ENCODE measurements at places on chromosomes 2 and 18.
A peak's percentile ranks its signal among the peaks of the same experiment; 100 is the strongest.

DNA sequence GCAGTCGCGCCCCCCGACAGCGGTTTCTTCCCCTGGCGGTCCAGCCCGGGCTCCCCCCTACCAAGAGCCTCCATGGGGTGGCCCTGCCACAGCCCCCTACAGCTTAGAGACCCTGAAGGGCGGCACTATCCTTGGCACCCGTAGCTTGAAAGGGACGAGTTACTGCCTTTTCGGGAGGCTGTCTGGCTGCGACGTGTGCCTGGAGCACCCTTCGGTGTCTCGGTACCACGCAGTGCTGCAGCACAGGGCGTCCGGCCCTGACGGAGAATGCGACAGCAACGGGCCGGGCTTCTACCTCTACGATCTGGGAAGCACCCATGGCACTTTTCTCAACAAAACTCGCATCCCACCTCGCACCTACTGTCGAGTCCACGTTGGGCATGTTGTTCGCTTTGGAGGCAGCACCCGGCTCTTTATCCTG is 475 bp downstream of the SLC4A1AP start:
- no peak for DNase-seq

GRCh38 chr2:221845021-221845365 is 272.9 kb upstream of the EPHA4 start:
- DNase-seq = no peak

DNA sequence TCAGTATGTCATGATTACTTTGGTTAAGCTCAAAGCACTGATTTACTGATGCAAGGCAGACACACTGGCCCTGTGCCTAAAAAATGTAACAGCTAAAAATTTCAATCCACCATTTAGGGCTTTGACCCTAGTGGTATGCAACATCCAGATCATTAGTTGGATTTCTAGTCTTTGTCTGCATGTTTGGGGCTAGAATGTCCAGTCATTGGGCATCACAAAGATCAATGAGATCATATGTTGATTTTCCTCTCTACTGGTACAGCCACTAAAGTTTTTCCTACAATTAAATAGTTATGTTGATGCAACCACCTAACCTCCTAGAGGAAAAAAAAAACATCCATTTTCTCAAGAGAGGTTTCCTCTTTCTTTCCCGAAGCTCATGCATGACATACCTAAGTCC is 53.4 kb upstream of the REV1 start:
- no peak for DNase-seq

- DNase-seq = no peak
Observed at GRCh38 chr2:63012541-63012940, 38.1 kb upstream of the OTX1 start.

GRCh38 chr2:11568436-11568835 is 34.6 kb downstream of the GREB1 start:
- no peak for DNase-seq

DNA sequence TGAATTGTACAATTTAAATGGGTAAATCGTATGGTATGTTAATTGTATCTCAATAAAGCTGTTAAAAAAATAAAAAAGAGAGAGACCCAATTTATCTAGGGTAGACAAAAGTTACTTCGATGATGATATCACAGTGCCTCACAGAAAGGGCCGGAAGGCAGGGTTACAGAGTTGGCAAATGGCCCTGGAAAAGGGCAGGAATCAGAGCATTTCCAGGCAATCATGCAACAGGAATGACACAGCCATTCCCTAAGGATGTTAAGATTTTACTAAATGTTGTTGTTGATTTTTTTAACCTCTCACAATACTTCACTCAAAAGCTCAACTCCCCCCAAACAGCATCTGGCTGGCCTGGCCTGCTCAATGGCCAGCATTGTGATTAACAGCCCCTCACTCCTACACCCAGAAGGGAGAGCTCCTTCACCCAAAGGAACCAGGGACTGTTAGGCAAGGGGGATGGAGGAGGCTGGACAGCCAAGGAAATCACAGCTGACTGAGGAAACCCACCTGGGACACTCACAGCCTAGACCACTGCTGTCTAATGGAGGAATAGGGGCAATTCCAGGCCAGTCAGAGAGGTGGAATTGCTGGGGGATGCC is 7.7 kb upstream of the SP100 start:
- no peak for DNase-seq

GRCh38 chr2:177432703-177433102 is 40.1 kb downstream of the AGPS start:
- DNase-seq = no peak

DNA sequence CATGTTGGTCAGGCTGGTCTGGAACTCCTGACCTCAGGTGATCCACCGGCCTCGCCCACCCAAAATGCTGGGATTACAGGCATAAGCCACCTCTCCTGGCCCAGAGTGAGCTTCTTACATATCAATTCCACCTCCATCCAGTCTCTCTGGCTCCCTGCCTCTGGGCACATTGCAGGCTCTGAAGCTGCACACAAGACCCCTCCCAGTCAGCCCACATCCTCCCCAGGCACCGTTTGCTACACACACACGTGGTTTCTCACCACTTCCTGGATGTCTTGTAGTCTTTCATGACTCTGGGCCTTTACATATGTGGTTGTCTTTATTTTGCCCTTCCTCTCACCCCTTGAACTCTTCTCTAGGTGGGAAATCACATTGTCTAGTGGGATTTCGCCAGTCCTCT is 64.0 kb upstream of the CABLES1 start:
- DNase-seq = peak; percentile 40

DNA sequence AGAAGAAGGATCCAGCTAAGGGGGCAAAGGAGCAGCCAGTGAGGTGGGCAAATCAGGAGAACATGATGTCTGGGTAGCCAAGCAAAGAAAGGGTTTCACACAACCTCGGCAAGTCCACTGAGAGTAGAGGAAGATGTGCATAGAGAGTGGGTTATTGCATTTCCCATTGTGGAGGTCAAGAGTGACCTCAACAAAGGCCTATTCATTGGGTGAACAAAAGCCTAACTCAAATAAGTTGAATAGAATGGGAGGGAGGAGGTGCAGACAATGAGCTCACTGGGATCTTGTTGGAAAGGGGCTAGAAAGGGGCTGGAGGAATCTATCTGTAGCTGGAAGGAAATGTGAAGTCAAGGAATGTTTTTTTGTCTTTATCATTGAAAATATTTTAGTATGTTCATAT is 14.0 kb upstream of the PDCL3 start:
- DNase-seq = no peak

- DNase-seq = no peak
Observed at GRCh38 chr2:20532634-20533437, 86.0 kb downstream of the RHOB start.

- DNase-seq = no peak
Observed at GRCh38 chr2:24329700-24330099, 30.6 kb downstream of the ITSN2 start.

DNA sequence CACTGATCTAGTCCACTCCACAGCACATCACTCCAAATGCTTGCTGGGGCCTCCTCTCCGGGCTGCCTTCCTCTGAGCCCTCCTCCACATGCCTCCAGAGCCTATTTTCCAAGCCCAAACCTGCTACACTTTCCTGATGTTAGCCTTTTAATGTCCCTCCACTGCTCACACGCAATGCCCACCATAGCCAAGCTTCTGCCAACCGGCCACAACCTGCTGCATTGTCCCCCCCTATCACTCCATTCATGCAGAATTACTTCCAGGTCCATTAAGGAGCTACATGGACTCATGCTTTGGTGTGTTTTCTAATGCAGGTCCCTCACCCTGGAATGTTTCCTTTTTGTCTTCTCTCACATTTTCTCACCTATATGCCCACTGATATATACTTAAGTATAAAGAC is 129.3 kb downstream of the MARCHF4 start:
- no peak for DNase-seq

DNA sequence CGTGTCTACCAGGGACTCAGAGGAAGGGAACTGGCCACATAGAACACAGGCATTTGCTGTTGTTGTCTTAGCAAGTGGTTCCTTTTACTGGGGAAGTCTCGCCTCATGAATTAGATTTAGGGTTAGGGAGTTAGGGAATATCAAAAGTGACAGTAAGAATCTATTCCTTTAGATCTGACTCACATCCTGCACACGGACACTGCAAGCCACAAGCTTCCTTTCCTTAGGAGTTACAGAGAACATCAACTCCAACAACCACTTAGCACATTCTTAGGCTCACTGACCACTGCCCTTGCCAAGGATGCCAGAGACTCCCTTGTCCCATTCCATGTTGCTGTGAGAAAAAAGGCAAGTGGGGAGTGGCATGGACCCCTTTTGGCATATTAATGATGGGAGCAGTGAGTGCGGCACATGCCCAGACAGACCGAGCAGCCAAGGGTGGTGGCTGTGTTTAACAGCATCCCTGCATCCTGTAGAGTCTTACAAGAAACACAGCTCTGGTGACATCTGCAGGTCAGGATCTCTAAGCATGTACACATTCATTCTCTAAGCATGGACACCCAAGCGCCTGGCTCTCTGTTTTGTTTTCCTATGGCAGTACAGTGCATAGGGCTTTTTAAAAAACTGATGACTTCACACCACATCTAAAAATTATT is 745.6 kb upstream of the RAB6C start:
- no peak for DNase-seq

- DNase-seq = no peak
Observed at GRCh38 chr18:44788334-44788733, 107.6 kb downstream of the SETBP1 start.

DNA sequence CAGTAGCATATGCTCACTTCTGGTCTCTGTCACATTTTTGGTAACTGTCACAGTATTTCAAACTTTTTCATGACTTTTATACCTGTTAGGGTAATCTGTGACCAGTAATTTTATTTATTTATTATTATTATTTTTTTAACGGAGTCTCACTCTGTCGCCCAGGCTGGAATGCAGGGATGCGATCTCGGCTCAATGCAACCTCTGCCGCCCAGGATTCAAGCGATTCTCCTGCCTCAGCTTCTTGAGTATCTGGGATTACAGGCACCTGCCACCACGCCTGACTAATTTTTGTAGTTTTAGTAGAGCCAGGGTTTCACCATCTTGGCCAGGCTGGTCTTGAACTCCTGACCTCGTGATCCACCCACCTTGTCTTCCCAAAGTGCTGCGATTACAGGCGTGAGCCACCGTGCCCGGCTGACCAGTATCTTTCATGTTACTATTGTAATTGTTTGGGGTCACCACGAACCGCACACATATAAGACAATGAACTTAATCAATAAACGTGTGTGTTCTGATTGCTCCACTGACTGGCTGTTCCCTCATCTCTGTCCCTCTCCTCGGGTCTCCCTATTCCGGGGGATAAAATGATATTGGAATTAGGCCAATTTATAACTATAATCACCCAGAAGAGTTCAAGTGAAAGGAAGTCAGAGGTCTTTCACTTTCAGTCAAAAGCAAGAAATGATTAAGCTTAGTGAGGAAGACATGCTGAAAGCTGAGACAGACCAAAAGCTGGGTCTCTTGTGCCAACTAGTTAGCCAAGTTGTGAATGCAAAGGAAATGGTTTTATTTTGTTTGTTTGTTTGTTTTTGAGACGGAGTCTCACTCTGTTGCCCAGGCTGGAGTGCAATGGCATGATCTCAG is 22.9 kb downstream of the TGIF1 start:
- no peak for DNase-seq

GRCh38 chr2:8344144-8345097 is 337.4 kb upstream of the ID2 start:
- DNase-seq = no peak

DNA sequence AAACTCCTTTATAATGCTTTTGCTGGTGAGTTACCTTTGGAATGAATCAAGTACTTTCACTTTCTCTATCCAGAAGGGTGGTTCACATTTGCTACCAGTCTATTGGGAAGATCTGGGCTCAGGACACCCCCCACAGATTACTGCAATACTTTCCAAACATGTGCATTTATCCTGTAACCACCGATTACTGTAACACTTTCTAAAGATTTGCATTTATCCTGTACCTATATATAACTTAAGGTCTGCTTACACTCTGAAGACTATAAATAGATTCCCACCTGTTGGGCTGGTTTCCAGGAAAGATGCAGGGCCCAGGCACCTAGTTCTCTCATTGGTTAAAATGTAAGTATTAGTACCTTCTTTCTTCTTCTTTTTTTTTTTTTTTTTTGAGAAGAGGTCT is 113.0 kb upstream of the NEDD4L start:
- no peak for DNase-seq

GRCh38 chr18:34933909-34934661 is 107.1 kb upstream of the MAPRE2 start:
- DNase-seq = no peak

GRCh38 chr18:49862656-49863385 is 49.5 kb upstream of the ACAA2 start:
- DNase-seq = no peak

DNA sequence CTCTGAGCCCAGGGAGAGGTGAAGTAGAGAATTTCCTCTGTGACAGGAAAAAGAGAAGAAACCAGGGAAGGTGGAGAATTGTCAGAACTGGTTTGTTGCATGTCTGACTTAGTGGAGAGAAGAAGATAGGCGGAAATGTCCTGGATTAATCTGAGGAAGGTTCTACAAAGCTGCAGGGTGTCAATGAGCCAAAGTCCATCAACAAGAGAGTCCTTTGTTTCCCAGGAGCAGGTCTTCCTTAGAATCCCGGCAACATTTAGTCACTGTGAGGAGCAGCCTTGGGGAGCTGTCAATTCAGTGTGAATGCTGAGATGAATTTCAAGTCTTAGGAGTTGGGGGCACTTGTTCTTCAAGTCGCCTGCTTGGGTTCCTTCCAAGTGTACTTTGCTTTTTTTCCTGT is 88.4 kb upstream of the CELF4 start:
- no peak for DNase-seq

DNA sequence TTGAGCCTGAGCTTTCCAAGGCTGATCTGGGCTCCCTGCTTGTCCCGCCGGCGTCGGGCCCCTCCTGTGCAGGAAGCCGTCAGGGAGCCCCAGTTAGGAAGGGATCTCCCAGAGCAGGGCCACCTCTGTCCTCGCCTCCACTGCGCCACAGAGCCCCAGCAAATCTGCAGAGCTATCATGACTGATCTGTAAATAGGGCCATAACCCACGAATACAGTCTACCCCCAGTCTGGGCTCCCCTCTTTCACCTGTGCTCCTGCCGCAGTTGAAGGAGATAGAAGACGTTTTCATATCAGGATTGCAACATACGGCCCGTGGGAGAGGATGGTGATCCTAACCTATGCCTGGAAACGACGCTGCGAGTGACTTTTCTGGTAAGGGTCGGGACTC is 138.7 kb downstream of the PTGR3 start:
- DNase-seq = no peak

DNA sequence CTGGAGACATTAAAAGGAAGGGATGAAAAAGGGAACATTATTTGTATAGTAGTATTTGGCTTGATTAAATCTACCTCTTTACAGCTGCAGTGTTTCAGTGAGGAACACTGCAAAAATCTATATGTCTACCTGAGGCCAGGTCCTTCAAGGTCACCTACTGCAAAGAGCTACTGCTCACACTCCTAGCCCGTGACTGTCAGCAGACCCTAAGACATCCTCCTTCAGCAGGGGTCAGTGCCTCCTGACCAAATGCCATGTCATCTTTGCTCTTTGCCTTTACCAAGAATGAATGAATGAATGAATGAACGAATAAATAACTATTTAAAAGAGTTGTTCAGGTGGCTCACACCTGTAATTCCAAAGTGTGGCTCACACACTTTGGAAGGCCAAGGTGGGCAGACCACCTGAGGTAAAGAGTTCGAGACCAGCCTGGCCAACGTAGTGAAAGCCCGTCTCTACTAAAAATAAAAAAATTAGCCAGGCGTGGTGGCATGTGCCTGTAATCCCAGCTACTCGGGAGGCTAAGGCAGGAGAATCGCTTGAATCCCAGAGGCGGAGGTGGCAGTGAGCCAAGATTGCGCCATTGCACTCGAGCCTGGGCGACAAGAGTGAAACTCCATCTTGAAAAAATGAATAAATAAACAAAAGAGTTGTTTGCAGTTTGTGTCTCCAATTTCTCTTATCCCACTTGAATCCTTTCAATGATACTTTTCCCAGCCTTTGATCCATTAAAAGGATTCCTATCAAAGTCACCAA is 84.3 kb upstream of the GRB14 start:
- DNase-seq = no peak

GRCh38 chr2:220499225-220499624 is 871.8 kb downstream of the SLC4A3 start:
- no peak for DNase-seq
